ENCODE measurements at places on chromosomes 5 and 9.
A peak's percentile ranks its signal among the peaks of the same experiment; 100 is the strongest.

GRCh38 chr9:5502553-5502952, 7.8 kb upstream of the PDCD1LG2 start:
- DNase-seq, result no peak

DNA sequence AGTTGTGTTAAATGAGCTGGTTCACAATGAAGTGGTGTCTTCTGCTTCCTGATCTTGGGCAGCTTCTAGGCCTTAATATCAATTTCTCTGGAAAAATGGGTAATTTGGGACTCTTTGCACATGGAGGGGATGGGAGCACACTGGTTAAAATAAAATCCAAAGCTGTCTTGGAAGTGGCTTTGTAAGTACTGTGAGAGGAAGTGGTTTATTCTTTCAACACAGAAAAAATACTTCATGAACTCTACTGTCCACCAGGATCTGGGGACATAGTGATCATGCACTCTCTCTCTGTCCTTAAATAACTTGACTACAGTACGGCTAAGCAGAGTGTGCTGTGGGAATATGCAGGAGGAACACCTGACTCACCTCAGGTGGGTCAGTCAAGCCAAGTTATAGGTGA, 2.4 kb downstream of the PCYOX1L start:
- no peak for DNase-seq

DNA sequence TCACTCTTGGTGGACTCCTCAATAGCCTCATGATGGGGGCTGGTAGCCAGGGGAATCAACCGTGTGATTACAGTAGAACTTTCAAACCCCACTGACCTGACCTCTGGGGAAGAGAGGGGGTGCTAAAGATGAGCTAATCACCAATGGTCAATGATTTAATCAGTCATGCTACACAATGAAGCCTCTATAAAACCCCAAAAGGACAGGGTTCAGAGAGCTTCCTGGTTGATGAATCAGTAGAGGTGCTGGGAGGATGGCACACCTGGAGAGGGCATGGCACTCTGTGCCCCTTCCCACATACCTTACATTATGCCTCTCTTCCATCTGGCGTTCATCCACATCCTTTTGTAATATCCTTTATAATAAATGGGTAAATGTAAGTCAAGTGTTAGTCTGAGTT, 8.9 kb upstream of the SH3TC2 start:
- no peak for DNase-seq

DNA sequence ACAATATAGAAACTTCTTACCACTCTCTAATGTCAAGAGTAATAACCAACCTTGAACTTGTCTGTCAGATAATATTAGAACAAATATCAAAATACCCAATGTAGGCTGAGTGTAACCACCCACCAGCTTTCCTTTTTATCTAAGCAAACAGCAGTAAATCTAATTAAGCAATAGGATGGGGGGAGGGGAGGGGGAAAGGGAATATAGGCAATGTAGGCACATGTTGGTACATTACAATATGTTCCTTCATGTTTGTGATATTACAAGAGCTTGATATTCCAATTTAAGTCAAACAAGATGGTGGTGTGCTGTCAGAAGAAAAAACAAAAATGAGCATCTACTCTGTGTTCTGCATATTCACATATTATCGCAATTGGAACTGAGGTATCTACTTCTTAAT, 158.2 kb downstream of the DENND1A start:
- no peak for DNase-seq

GRCh38 chr9:90629991-90630390, 12.6 kb downstream of the DIRAS2 start:
- DNase-seq, result no peak

DNA sequence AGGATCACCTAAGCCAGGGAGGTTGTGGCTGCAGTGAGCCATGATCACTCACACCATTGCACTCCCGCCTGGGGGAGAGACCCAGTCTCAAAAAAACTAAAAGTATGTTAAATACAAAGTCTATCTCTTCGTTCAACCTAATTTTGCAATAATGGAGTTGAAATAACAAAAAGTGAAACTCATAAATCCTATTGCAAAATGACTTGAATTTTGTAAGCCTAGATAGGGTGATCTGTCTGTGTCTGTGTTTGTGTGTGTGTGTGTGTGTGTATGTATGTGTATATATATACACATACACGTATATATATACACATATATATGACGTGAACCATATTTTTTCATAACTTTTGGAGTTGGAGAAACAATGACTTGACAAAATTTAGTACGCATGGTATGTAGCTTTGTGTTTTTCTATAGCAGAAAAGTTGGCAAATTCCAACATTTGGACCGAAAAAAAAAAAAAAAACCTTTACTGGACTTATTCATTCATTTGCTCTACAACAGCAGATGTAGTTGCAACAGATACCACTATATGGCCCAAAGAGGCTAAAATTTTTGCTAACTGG, 76.9 kb upstream of the CDH6 start:
- DNase-seq, result no peak

- DNase-seq, result no peak
These were observed 156.6 kb upstream of the IRX2 start for GRCh38 chr5:2908086-2908485.

DNA sequence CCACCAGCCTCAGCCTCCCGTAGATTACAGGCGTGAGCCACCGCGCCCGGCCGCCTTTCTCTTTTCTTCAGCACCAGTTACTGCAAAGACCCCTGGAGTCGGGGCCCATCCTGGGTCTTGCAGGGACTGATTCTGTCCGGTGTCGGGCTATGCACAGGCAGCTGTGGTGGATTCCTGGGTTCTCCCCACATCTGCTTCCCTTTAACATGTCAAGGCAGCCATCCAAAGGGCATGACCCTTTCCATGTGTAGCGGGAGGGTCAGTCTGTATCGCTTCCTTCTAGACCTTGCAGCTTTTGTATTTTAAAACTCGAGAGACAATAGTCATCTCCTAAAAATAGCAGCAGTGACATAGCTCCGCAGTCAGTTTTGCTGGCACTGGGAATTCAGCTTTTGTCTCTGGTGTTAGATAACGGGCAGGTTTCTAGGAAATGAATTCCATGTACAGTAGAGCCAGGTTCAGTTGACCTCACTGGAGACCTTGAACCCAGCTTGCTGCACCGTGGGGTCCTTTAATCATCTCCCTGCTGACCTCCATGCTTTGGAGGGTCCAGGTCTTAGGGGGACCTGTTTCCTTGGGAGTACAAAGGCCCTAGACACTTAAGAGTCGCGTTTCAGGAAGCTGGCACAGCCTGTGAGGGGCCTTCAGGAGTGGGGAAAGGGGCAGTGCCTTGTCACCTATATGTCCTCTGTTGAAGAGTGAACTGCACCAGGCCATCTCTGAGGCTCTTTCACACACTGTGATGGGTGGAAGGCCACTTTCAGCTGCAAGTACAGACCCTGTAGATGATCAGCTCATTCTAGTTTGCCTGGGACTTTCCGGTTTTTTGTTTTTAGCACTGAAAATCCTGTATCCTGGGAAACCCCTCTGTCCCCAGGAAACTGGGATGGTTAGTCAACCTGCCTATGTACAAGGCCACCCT, 13.8 kb downstream of the ANKRD33B start:
- no peak for DNase-seq

GRCh38 chr5:111313017-111313724, 89.0 kb downstream of the CAMK4 start:
- DNase-seq, result no peak

GRCh38 chr9:25481372-25481771, 196.9 kb downstream of the TUSC1 start:
- no peak for DNase-seq

- no peak for DNase-seq
These were observed 277.9 kb downstream of the GAS1 start for GRCh38 chr9:86669422-86669821.

DNA sequence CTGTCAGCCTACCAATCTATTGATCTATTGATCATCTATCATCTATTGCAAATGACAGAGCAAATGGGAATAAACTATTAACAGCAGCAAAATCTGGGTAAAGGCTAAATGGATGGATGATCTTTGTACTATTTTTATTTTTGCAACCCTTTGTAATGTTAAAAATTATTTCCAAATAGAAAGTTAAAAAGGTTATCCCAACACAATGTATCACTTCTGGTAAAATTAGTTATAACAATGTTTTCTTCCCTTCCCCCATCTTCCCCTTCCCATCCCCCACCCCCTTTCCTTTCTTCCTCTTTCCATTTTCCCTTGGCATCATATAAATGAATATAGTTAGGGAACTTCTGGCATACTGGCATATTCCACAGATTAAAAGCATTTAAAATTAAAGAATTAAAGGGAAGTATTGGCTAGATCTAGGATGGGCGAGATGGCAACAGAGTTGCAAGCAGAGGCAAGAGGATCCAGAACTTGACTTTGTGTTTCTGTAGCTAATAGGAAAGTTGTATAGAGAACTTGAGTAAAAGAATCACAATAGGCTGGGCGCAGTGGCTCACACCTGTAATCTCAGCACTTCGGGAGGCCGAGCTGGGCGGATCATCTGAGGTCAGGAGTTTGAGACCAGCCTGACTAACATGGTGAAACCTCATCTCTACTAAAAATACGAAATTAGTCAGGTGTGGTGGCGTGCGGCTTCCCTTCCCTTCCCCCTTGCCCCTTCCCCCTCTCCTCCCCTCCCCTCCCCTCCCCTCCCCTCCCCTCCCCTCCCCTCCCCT, 66.6 kb upstream of the TAF11L2 start:
- DNase-seq, result no peak

GRCh38 chr5:113652161-113652560, 138.7 kb downstream of the YTHDC2 start:
- DNase-seq, result no peak

GRCh38 chr9:29548436-29548835, 1975.2 kb upstream of the C9orf72 start:
- DNase-seq, result peak; percentile 5

DNA sequence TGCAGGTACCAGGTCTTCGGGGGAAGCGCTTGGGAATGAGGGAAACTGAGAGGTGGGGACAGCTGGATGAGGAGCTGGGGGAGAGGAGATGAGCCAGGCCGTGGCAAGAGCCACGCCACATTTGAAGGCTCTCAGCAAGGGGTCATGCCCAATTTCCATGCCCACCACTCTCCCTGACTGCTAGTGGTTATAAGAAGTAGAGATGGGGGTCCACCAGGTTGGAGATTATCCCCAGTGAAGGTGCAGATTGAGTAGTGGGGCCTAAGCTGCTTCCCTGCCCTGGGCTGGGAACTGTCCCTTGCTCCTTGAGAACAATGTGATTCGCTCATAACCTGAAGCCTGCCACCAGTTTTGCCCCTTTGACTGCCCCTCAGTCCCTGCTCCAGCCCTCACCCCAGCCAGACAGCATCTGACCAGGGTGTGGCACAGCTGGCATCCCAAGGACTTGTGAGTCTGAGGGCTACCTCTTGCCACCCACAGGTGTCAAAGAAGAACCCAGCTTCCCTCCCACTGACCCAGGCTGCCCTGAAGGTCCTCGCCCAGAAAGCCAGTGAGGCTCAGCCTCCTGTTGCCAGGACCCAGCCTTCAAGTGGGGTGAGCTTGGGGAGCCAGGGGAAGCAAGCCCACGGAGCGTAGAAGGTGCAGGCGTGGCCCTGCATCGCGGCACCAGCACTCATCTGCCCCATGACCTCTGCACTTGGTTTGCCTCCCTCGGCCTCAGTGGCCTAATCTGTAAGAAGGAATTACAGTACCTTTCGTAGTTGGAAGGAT, 21.5 kb downstream of the CD74 start:
- DNase-seq, result no peak

DNA sequence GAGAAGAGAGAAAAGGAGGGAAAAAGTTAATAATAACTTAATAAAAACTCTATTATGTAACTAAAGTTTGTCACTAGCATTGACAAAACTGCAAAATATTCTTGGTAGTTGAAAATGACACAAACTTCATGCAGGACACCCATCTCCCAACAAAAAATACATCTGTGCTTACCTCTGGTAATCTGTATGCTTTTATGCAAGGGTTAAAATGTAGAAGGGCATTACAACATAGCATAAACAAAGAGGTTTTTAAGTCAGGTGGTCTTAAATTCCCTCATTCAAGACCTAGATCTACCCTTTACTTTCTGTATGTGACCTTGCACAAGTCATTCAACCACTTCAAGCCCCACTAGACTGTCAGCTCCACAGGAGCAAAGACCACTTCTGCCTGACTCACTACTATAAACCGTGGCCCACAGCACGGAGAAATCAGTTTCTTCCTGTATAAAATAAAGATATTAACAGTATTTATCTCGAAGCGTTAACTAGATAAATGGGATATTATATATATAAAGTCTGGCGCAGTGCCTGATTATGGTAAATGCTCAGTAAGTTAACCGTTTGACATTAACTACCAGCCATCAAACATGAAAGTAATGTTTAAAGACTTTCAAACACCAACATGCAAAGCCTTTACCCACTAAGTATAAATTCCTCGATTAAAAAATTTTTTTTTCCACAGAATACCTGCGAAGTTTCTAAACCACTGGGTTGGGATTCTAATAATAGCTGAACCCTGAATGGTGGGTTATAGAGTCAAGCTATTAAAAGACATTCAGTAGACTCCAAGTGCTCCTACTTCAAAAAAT, 2.0 kb downstream of the FBXL17 start:
- peak; percentile 39 for DNase-seq

GRCh38 chr9:136928591-136928990, 15.9 kb downstream of the FBXW5 start:
- no peak for DNase-seq

DNA sequence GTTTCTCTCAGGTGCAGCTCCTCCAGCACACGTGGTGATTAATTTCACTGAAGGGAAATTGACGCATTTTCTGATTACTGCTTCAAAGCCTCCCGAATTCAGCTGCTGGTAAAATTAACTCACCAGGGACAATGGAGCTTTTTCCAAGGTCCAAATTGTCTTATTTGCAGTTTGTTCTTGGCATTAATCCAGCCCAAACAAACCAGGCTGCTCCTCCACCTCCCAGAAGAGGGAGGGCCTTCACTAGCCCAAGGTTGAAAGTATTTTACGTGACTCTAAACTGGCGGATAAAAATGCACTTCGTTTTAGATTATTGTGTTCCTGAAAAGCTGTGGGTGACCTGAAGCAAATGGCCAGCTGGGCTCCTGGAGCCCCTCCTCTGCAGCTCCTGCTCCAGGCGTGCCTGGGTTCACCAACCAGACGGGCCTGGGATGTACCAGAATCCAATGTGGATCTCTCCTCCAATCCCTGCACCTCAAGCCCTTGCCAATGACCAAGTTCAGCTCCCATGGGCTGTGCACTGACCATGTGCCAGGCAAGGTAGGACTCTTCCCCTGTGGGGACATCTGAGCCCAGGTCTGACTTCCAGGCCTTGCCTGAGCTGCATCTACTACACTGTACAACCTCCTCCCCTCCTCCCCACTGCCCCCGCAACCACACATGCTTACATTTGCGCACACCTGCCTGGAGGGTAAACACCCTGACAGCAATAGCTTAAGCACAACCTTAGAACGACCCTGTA, 193.4 kb downstream of the CDK5RAP2 start:
- DNase-seq, result peak; percentile 83

DNA sequence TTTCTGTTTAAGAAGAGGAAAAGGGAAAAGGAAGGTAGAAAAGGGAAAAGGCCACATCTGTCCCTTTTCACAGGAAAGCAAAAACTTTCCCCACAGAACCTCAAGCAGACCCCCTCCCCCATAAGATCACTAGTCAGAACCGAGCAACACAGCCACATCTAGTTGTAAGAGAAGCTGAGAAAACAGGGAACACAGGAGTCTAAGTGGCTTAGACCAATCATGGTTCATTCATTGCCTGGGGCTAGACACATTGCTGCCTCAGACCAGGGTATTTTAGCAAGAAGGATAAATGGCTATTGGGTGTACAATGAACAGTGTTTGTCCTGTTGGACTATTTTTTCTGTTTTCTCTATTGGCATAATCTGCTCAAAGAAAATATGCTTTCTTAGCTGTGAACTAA, 98.0 kb downstream of the ARL15 start:
- no peak for DNase-seq

- DNase-seq, result no peak
These were observed 421.9 kb downstream of the HCN1 start for GRCh38 chr5:45274241-45274640.
